ENCODE measurements at places on chromosomes 6 and 20. TPM values are rescaled to one million over a fixed set of nuclear protein-coding genes. Genes with fewer than 3 reads are reported as not detected.

OR2J1 gene
- polyA plus RNA-seq, result not detected

ALDH8A1 gene
- polyA plus RNA-seq, result 0.70 TPM

FAM209A gene
- polyA plus RNA-seq, result not detected

ULBP1 gene
- polyA plus RNA-seq, result 0.41 TPM

PSORS1C2 gene
- polyA plus RNA-seq, result 0.19 TPM

ARMH2 gene
- polyA plus RNA-seq, result not detected

PARD6B gene
- polyA plus RNA-seq, result 0.46 TPM

SLC2A4RG gene
- polyA plus RNA-seq, result 81.5 TPM

- no peak for DNase-seq
Measured at GRCh38 chr6:136034422-136034821, 182.9 kb downstream of the PDE7B start.

DNA sequence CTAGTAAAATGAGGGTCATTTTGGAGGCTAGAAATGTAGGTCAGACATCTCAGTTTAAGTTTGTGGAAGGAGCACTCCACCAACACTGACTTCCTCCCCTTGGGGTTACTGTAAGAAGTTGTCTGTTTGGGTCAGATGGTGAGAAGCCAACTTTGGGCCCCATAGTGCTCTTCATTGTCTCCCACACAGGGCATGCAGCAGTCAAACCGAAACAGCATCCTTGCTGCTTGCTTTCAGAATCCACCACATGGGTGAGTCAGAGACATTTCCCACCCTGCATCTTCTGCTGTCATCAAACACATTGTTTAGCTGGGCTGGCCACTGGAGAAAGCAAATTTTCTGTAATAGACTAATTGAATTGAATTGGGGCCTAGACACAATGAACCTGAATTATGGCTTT is 16.8 kb downstream of the IL17F start:
- no peak for DNase-seq

- DNase-seq, result no peak
Measured at GRCh38 chr20:25249198-25249931, 1.5 kb downstream of the PYGB start.

DNA sequence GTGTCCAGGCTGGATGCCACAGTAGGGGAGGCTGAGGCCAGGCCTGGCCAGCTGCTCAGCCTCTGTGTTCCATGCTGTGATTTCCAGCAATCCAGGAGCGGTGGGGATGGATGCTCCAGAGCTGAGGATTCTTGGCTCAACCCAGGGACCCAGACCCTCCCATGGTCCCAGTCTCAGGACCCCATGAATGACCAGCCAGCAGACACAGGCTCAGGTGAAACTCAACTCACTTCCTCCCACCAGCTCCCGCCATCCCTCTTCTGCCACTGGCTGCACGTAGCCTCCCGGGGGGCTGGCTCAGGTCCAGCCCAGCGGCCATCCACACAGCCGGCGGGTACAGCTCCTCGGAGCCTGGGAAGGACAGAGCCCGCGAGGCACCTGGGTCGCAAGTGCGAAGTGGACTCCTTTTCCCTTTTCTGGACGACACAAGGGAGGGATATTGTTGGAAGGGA is 54.5 kb upstream of the DACT2 start:
- no peak for DNase-seq

DNA sequence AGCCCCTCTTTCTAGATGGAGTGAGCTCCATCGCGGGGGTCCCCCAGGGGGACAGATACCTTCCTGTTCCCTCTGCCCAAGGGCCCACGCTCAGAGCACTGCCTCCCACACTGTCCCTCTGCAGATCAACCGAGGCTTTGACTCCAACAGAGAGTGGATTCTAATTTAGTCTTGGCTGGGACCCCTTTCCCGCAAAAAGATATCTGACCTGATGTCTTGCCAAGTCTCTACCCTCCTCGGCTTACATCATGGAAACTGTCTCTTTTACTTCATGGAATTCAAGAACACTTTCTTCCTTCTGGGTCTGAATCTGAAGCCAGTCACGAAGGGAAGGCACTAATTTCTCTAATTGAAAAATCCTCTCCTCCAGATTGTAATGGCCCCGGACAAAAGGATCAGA is 278.0 kb downstream of the BMP7 start:
- no peak for DNase-seq

DNA sequence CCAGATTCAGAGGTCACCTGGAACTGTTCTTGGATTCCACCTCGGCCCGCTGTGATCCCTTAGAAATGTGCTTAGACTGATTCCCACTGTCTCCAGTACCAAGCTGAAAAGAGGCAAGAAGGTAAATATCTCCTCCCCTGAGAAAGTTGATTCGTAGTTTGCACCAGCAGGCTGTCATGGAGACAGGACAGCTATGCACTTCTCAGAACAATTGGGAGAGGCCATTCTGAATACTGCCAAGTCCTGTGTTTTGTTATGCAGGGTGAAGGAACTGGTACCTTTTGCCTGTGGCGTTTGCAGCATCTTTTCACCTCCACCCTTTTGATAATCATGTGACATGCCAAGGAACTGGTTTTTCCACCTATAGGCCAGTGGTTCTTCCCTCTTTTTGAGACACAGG is 58.2 kb upstream of the RNGTT start:
- no peak for DNase-seq

- DNase-seq, result peak; percentile 39
Measured at GRCh38 chr6:27863962-27864905, 48.0 kb downstream of the OR2B2 start.

GRCh38 chr20:14883324-14883723 is 545.9 kb upstream of the FLRT3 start:
- DNase-seq, result no peak

DNA sequence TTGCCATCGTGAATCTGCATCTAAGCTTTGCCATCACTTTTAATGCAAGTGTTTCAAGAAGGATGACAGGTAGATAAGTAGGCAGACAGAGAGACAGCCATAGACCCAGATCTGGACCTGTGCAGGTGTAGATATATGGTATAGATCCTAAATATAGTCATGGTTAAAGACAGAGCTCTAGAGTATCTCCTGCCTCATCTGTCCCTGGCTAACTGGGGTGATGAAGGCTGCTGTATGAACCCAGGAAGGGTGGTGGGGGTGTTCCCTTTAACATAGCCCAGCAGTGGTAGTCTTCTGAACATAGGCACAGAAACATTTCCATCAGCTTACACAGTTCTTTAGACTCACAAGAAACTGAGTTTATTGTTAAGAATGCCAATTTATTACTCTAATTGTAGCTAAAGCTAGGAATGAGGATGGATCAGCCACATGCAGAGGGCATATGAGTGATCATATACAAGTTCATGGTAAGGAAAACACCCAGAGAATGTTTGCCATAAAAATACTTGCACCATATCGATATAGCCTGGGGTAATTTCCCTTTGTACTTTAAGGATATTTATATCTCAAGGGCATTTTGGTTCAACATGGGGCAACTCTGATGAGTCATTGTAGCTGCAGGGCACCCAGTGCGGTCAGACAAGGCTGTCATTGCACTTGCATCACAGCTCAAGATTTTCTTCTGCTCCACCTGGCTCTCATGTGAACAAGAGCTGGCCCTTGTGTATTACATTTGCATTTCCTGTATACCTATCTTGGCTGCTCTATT is 587.2 kb downstream of the EPM2A start:
- no peak for DNase-seq

DNA sequence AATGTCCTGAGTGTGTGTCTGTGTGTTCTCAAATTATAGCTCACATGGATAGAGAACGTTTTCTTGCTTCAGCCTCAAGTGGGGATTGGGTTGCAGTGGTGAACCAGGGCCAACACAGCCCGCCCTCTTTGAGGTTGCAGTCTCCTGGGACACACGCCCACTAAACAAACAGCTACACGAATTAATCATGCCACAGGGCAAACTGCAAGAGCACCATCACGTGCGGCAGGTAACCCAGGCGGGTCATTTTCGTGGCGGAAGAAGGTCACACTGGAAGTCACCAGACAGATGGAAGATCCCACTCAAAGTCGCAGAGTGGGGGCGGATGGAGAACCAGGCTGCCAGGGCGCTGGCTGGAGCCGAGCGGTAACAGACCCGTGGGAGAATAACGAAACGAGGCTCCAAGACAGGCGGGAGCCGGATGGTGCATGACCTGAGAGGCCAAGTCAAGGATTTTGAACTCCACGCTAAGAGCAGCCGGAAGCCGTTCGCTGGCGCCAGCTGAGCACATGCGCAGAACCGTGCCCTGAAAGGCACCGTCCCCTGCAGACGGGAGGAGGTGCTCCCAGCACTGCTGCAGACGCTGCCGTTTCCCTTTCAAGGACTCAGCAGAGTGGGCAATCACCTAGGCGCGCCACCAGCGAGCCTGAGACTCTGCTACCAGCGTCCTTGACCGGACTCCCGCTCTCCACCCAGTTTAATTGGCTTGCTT is 10.7 kb downstream of the DLL1 start:
- peak; percentile 59 for DNase-seq

GRCh38 chr6:138000941-138001340 is 106.3 kb downstream of the PERP start:
- no peak for DNase-seq

- no peak for DNase-seq
Measured at GRCh38 chr6:12476484-12476883, 186.3 kb downstream of the EDN1 start.

GRCh38 chr6:134413241-134413643 is 95.3 kb upstream of the SGK1 start:
- no peak for DNase-seq

DNA sequence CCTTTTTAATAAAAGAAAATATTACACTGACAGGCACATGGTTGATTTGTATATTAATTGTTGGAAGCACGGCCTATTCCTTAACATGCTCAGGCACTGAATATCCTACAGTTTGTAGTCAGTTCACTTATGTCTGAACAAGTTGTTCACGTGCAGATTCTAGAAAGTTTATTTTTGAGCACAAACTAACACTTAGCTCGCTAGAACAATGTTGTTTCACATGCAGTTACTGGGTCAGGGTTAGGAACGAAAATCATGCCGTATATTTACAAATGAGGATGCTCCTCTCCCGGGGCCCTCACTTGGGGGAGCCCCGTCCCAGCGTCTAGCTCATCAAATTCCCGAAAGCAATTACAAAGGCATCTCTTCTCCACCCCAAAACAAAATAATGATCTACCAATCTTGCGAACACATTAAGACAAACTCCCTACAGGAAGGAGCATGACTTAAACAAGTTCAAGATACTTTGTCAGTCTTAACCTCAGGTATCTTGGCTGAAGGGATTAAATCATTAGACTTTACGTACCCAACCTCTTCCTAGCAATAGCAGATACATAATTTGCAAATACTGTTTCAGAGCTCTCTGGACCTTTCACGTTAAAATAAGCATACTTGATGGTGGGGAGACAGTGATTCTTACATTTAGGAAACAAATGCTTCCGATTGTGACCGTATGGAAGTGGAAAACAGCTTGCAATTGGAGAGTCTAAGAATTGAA is 1.5 kb downstream of the MAP7 start:
- DNase-seq, result no peak

DNA sequence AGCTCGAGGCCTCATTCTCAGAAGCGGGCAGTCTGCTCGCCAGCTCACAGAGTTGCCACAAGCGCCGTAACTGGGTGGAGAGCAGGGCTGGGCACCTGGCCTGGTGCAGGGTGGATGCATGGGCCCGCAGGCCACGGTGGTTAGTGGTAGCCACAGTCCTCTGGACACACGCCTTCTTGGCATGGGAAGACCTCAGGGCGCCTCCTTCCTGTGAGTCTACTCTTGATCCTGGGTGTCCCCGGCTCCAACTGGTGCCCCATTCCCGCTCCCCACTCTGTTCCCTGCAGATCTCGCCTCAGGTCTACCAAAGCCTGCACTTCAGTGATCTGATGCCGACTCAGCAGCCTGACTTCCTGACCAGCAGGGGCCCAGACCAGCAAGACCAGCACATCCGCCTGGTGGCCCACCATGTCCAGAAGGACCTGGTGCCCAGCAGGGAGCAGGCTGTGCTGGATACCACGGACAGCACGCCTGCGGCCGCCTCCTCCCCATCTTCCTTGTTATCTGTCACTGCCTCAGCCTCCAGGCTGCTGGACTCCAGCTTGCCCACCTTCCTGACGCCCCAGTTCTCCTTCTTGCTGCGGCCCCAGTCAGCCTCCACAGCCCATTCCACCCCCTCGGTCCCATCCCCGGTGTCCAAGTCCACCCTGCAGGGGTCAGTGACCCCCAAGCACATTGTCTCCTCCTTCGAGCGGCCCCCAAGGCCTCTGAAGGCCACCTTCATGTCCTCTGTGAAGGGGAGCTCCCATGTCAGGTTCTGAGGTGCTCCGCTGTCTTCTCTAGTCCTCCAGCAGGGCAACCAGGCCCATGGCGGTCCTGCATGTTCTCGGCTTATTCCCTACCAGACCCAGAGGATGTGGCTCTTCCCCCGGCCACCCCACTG is 43.1 kb downstream of the SUN5 start:
- no peak for DNase-seq

DNA sequence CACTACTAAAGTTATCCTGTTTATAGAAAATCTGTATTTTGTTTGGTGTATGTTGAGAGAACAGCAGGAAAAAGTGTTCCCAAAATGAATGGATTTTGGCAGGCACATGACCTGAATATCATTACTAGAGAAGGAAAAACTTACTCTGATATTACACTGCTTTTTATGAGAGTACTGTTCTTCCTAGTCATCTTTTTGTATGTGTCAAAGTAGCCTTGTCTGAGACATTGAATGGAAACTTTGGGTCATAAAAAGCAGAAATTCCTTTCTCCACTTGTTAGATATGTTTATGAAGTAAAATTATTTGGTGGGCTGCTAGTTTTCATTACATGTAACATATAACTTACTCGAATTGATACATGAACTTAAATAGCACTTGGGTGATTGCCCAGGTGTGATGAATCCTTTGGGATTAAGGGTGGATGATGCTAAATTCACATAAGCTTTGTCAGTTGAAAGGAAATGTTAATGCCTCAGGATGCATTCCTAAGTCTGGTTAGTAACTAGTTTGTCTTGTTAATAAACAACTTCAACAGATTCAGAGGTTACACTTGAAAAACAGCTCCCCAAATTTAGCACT is 206.7 kb downstream of the CENPW start:
- DNase-seq, result peak; percentile 65

GRCh38 chr20:15318682-15319081 is 981.3 kb upstream of the FLRT3 start:
- DNase-seq, result no peak

- no peak for DNase-seq
Measured at GRCh38 chr20:19880256-19881079, 122.4 kb downstream of the RIN2 start.

- DNase-seq, result peak; percentile 13
Measured at GRCh38 chr6:123777563-123777962, 26.1 kb upstream of the NKAIN2 start.

- no peak for DNase-seq
Measured at GRCh38 chr6:12097791-12098190, 85.7 kb downstream of the HIVEP1 start.

DNA sequence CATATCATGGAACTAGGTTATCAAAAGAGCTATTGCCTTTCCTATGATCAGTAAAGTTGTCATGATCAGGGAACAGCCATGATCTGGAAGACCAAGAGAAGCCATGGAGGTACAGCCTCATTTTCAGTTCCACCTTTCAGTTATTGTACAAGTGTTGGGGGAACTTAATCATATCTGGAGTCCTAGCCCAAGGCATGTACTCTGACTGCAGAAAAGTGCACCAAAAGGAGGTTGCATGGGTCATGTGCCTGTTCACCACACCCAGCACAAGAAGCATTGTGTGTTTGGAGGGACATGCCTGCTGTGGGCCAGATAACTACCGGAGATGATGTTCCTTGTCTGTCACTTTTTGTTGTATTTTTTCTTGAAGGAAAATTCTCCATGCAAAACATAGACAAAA is 185.8 kb upstream of the MAN1A1 start:
- DNase-seq, result no peak

- no peak for DNase-seq
Measured at GRCh38 chr6:129481706-129482105, 228.3 kb downstream of the ARHGAP18 start.

Data from muscle of arm (tissue), 14 donors.